Sigmoid colon (tissue), 7 donors: ENCODE measurements at places on chromosomes 7 and 10. TPM values are rescaled to one million over a fixed set of nuclear protein-coding genes. Genes with fewer than 3 reads are reported as not detected.

DNA sequence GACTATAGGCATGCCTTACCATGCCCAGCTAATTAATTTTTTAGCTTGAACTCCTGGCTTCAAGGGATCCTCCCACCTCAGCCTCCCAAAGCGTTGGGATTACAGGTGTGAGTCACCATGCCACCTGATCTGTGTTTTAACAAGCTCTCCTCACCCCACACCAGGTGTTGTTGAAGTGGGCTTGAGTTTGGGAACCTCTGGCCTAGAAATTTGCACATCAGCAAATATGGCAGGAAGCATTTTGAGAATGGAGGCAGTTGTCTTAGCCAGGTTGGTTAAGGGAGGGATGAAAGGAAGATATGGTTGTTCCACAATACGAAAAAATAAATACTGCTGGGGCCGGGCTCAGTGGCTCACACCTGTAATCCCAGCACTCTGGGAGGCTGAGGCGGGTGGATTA is 433.1 kb downstream of the TYW1 start:
- no peak for DNase-seq
- no peak overlapping the region for H3K27ac ChIP-seq

DNA sequence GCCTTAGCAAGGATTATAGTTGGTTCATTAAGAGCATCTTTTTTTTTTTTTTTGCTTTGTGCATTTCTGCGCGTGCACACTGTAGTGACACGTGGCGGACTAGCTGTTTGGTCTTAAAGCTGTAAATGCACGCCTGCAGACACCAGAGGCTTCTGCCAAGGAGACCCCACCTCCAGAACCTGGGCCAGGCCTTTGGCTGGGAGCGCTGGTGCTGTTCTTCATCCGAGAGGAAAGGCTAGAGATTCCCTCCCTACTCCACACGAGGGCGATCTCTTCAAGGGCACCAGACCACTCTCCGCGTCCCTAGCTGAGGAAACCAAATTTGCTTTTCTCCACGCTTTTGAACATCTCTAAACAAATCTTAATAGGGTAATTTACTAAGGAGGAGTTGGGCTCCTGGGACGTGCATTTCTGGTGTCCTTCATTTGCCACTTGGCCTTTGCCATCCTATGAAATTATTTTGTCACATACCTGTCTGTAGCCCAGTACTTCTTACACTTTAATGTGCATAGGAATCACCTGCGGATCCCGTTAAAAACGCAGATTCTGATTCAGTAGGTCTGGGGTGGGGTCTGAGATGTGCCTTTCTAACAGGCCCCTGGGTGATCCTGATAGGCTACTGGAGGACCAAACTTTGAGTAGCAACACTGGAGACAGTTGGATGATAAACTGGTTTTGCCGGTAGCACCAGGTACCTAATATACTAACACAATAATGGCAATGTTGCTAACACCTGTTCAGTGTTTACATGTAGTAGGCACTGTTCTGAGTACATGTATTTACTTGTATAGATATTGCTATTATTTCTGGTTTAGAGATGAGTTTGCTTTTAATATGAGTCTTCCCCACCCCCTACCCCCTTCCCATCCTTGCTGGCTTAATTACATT is 1.3 kb upstream of the SLC26A5 start:
- no peak overlapping the region for H3K4me3 ChIP-seq
- DNase-seq, result no peak
- H3K27ac ChIP-seq, result no peak overlapping the region
- H3K27me3 ChIP-seq, result peaks cover 22% of the 10 kb centered on the region
- H3K4me1 ChIP-seq, result no peaks in the 10 kb centered on the region

DNA sequence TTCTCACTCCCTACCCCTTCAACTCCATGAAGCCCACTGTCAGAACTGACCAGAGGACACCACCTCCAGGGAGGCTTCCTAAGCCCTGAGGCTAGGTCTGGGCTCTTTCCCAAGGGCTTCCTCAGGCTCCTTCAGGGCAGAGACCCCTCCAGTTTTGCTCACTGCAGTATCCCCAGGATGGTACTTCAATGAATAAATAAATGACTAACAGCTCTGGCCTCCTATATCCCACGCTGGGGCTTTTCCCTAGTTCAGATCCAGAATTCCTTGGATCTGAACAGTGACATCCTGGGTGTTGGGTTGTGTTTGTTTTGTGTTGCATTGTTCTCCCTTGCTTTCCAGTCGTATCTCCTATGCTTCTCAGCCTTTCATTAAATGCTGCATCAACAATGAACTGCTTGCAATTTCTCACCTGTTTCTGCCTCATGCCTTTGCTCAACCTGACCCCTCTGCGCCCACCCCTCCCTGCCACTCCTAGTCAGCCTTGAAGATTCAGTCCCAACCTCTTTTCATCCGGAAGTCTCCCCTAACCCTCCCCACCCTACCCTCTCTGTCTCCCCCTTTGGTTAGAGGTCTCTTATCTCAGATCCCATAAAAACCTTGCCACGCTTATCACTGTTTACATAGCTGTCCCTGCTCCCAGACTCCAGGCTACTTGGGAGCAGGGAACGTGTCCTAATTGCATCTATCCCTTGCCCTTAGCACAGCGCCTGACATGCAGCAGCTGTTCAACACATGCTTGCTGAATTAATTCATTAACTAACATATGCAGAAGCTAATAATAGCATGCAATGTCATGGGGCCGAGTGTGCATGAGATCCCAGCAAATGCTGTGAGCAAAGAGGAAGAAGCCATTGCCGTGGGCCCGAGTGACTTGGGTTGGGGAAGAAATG is 41.7 kb downstream of the PPP1R3C start:
- H3K4me1 ChIP-seq, result peaks cover 65% of the 10 kb centered on the region
- peak overlapping the region; percentile 85 for H3K27ac ChIP-seq
- no peaks in the 10 kb centered on the region for H3K27me3 ChIP-seq
- DNase-seq, result peak; percentile 78

- H3K4me1 ChIP-seq, result no peaks in the 10 kb centered on the region
- H3K36me3 ChIP-seq, result no peaks in the 10 kb centered on the region
- H3K4me3 ChIP-seq, result no peak overlapping the region
- no peaks in the 10 kb centered on the region for H3K27me3 ChIP-seq
Measured at GRCh38 chr10:78278058-78278404, 244.4 kb downstream of the RPS24 start.

DNA sequence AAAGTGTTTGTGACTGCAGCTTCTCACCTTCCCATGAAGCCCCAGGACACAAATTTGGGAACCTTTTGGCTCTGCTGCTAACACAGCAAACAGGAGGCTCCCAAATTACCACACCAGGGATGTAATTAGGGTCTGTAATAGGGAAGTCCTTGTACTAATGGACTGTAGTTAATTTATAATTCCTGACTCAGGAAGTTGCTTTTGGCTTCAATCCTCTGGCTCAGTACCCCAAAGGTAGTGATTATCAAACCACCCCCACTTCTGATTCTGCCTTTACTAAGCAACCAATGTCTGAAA is 3.8 kb upstream of the MALSU1 start:
- no peak for DNase-seq
- H3K27ac ChIP-seq, result no peak overlapping the region
- H3K27me3 ChIP-seq, result no peaks in the 10 kb centered on the region
- H3K36me3 ChIP-seq, result no peaks in the 10 kb centered on the region
- H3K4me3 ChIP-seq, result no peak overlapping the region
- H3K4me1 ChIP-seq, result peaks cover 12% of the 10 kb centered on the region

DNA sequence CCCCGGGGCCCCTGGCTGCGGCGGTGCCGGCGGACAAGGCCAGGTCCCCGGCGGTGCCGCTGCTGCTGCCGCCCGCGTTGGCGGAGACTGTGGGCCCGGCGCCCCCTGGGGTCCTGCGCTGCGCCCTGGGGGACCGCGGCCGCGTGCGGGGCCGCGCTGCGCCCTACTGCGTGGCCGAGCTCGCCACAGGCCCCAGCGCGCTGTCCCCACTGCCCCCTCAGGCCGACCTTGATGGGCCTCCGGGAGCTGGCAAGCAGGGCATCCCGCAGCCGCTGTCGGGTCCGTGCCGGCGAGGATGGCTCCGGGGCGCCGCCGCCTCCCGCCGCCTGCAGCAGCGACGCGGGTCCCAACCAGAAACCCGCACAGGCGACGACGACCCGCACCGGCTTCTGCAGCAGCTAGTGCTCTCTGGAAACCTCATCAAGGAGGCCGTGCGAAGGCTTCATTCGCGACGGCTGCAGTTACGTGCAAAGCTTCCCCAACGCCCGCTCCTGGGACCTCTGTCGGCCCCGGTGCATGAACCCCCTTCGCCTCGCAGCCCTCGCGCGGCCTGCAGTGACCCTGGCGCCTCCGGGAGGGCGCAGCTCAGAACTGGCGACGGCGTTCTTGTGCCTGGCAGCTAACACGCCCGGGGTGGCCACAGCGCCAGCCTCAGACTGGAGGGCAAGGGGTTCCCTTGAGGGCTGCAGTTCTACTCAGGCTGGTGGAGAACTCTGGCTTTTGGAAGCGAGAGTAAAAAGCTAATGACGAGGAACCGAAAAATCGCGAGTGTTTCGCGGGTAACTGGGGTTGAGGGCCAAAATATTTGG is 804 bp downstream of the FRAT1 start:
- peak overlapping the region; percentile 55 for H3K4me3 ChIP-seq
- peaks cover 25% of the 10 kb centered on the region for H3K4me1 ChIP-seq
- no peaks in the 10 kb centered on the region for H3K27me3 ChIP-seq
- peak; percentile 72 for DNase-seq
- H3K36me3 ChIP-seq, result no peaks in the 10 kb centered on the region

- H3K36me3 ChIP-seq, result no peaks in the 10 kb centered on the region
- no peak for DNase-seq
- peaks cover 17% of the 10 kb centered on the region for H3K27me3 ChIP-seq
- peak overlapping the region; percentile 87 for H3K27ac ChIP-seq
Measured at GRCh38 chr10:96090463-96090800, 39.7 kb upstream of the ZNF518A start.

- H3K27ac ChIP-seq, result no peak overlapping the region
- H3K36me3 ChIP-seq, result no peaks in the 10 kb centered on the region
- H3K4me1 ChIP-seq, result no peaks in the 10 kb centered on the region
- no peak for DNase-seq
Measured at GRCh38 chr7:95736635-95737034, 35.7 kb upstream of the DYNC1I1 start.

GRCh38 chr7:7519056-7519455 is 16.6 kb downstream of the COL28A1 start:
- no peak overlapping the region for H3K4me3 ChIP-seq
- no peak for DNase-seq
- H3K27me3 ChIP-seq, result no peaks in the 10 kb centered on the region
- no peak overlapping the region for H3K27ac ChIP-seq

DNA sequence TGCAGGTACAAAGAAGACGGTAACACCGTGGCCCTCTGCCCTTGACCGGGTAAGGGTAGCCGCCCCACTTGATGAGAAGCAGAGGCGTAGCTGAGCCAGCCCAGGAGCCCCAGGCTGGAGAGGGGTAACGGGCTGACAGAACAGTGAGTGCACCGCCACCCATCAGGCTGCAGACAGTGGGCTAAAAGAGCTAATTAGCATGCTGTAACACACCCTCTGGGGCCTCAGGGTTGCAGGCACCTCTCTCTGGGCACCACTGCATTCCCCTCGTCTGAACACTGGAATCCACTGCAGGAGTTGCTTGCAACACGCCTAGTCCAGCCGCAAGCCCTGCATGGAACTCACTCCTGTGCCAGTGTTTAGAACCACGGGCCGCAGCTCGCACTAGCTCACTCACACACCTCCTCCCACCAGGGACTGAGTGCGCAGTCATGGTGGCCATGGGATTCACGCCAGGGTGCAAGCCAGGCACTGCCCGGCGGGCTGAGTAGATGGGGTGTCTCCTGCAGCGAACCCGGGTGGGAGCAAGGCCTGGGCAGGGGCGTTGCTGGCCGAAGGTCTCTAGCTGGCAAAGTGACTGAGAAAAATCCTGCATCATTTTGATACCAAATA is 36.1 kb downstream of the AGMO start:
- no peaks in the 10 kb centered on the region for H3K36me3 ChIP-seq
- H3K27ac ChIP-seq, result no peak overlapping the region
- H3K4me1 ChIP-seq, result no peaks in the 10 kb centered on the region

GRCh38 chr7:151460474-151460855 is 20.5 kb upstream of the CRYGN start:
- H3K36me3 ChIP-seq, result no peaks in the 10 kb centered on the region
- peak; percentile 84 for DNase-seq
- H3K4me3 ChIP-seq, result peak overlapping the region; percentile 29
- peak overlapping the region; percentile 98 for H3K27ac ChIP-seq

- H3K27me3 ChIP-seq, result peaks cover 51% of the 10 kb centered on the region
- no peaks in the 10 kb centered on the region for H3K36me3 ChIP-seq
- DNase-seq, result no peak
- no peak overlapping the region for H3K27ac ChIP-seq
Measured at GRCh38 chr7:100901921-100902332, 6.2 kb upstream of the ACHE start.

DNA sequence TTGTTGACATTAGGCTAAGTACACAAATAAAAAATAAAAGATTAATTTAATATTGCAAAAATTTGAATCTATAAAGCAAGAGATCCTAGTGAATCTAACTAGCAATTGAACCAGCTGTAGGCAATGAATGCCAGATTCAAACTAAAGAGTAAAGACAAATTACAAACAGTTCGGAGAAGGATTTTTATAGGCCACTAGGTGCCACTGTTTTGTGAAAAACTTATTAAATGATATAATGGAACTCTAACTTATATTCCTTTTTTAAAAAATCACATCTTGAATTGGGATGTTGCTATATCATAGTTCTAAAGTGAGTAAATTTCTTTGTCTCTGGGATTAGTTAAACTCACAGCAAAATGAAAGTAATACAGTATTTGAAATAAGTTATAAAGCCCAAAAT is 39.1 kb upstream of the GNAI1 start:
- H3K4me3 ChIP-seq, result no peak overlapping the region
- H3K27ac ChIP-seq, result no peak overlapping the region
- no peak for DNase-seq
- H3K4me1 ChIP-seq, result no peaks in the 10 kb centered on the region

GRCh38 chr10:35927990-35928488 is 285.9 kb upstream of the FZD8 start:
- H3K36me3 ChIP-seq, result no peaks in the 10 kb centered on the region
- DNase-seq, result no peak
- H3K4me1 ChIP-seq, result peaks cover 6% of the 10 kb centered on the region
- H3K4me3 ChIP-seq, result no peak overlapping the region

DNA sequence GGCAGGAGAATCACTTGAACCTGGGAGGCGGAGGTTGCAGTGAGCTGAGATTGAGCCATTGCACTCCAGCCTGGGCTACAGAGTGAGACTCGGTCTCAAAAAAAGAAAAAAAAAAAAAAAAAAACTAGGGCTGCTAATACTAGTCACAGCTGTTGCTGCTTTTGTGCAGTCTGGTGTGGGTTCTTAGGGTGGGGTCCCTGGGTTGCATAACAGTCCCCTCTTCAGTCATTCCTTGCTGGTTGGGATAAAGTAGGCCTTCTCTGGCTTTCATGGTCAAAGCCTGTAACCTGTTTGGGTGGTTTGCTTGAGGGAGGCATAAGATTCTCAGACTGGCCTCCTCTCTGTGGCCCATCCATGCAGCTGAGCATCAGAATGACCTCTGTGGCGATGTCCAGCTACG is 14.1 kb downstream of the SSMEM1 start:
- no peak for DNase-seq
- no peak overlapping the region for H3K4me3 ChIP-seq
- H3K27ac ChIP-seq, result no peak overlapping the region
- no peaks in the 10 kb centered on the region for H3K36me3 ChIP-seq
- no peaks in the 10 kb centered on the region for H3K27me3 ChIP-seq
- no peaks in the 10 kb centered on the region for H3K4me1 ChIP-seq

GRCh38 chr10:62934258-62934657 is 118.1 kb upstream of the EGR2 start:
- H3K27ac ChIP-seq, result no peak overlapping the region
- no peaks in the 10 kb centered on the region for H3K36me3 ChIP-seq
- no peak for DNase-seq
- H3K27me3 ChIP-seq, result no peaks in the 10 kb centered on the region
- H3K4me3 ChIP-seq, result no peak overlapping the region

The ENKUR gene
- not detected for total RNA-seq

The RASSF4 gene
- total RNA-seq, result 40.9 TPM

The RGR gene
- 0.82 TPM for total RNA-seq

The ANKRD22 gene
- total RNA-seq, result not detected

The PRXL2A gene
- 48.7 TPM for total RNA-seq

The TEX47 gene
- total RNA-seq, result not detected
